Natural killer cell (primary cell): ENCODE measurements at places on chromosomes 1 and 21. TPM values are rescaled to one million over a fixed set of nuclear protein-coding genes. Genes with fewer than 3 reads are reported as not detected.

DNA sequence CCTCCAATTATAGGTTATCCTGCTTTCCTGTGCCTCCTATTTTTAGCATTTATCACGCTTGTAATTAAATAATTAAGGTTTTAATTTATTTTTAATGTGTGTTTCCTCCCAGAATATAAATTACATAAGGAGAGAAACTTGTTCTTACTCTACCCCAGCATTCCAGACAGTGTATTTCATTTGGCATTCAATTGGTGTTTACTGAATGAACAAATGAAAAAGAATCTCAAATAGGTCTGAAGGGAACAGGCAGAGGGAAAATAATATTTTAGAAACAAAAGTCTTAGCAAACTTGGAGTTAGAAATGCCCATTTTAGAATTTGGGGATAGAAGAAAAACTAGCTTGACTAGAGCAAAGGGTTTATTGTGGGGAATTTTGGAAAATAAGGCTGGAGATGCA lies 9.9 kb upstream of the RSRP1 start:
- no peak overlapping the region for H3K4me3 ChIP-seq
- H3K4me1 ChIP-seq = no peaks in the 10 kb centered on the region
- no peak overlapping the region for H3K27ac ChIP-seq

DNA sequence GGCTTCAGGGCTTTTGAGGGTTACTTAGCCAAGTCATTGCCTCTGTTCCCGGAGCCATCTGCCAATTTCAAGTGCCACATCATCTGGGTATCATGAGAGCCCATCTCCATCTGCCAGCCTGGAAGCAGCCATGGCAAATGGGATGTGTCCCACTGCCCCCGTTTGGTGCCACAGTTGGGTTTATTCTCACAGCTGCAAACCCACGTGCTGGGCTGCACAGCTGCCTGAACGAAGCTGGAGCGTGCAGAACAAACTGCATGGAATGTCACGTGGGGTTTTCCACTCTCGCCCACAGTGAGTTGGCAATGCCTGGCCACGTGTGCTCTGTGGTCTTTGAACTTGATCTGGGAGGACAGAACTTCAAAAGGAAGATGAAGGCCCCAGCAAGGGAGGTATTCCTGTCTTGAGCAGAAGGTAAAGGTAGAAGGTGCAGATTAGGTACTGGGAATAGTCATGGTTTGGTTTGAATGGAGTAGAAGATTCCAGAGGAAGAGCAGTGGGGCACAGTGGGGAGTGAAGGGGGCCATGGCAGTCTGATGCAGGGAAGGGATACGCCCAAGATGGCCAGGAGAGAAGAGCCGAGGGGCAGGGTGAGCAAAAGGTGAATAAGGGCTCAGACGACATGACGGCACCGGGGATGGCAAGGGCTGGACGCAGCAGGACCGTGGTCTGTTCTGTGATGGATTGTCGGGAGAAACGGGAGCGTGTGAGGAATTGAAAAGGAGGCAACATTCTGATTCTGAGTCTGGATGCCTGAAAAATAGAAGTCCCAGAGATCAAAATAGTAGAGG lies 222.0 kb downstream of the KAZN start:
- DNase-seq = no peak
- H3K4me1 ChIP-seq = no peaks in the 10 kb centered on the region
- no peaks in the 10 kb centered on the region for H3K27me3 ChIP-seq
- no peak overlapping the region for H3K4me3 ChIP-seq
- H3K27ac ChIP-seq = no peak overlapping the region
- no peaks in the 10 kb centered on the region for H3K36me3 ChIP-seq

- H3K27me3 ChIP-seq = no peaks in the 10 kb centered on the region
- no peak overlapping the region for H3K27ac ChIP-seq
- H3K36me3 ChIP-seq = no peaks in the 10 kb centered on the region
Observed at GRCh38 chr1:159829822-159830465, 3.3 kb downstream of the SLAMF8 start.

DNA sequence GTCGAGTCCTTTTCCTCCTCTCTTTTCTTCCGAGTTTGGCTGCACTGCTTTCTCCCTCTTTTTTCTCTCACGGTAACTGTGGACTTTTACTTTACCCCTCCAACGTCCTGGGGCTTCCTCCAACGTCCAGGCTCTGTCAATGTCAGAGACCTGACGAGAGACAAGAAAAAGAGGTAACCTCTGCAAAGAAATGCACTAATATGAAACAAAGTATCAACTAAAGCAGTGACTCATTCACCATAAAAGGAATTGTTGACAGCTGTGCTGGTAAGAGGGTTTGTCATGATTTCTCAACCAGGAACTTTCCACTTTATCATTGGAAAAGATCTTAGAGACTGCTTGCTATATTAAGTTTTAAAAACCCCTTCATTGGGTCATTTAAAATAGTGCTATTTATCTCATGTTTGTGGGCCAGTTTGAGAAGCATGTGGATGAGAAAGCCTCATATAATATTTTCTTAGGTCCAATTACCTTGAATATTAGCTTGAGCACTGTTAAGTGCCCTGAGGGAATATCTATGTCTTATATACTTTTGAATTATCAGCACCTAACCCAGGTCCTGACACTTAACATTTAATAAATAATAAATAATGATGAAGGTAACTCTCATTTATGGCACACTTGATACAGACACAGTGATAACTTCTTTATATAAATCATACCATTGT lies at the start of gene GBP2:
Gene GBP2 (minus strand): TSS at position 202 of the 668 bp plus-strand sequence. CDS start 4,148 bp downstream, outside the sequence.
- peaks cover 32% of the 10 kb centered on the region for H3K4me1 ChIP-seq
- peak within 1 kb of the TSS; percentile 79 for H3K27ac ChIP-seq
- H3K27me3 ChIP-seq = no peaks in the 10 kb centered on the region
- peak; percentile 34 for DNase-seq
- peaks cover 12% of the 10 kb centered on the region for H3K36me3 ChIP-seq
- H3K4me3 ChIP-seq = peak within 1 kb of the TSS; percentile 64

- H3K4me3 ChIP-seq = no peak overlapping the region
- no peak overlapping the region for H3K27ac ChIP-seq
- no peaks in the 10 kb centered on the region for H3K4me1 ChIP-seq
- no peaks in the 10 kb centered on the region for H3K36me3 ChIP-seq
Observed at GRCh38 chr1:226597616-226598454, 49.3 kb downstream of the STUM start.

- no peaks in the 10 kb centered on the region for H3K36me3 ChIP-seq
- no peak overlapping the region for H3K27ac ChIP-seq
- H3K4me1 ChIP-seq = peaks cover 49% of the 10 kb centered on the region
- H3K27me3 ChIP-seq = no peaks in the 10 kb centered on the region
Observed at GRCh38 chr1:181139631-181140061, 51.1 kb downstream of the IER5 start.

DNA sequence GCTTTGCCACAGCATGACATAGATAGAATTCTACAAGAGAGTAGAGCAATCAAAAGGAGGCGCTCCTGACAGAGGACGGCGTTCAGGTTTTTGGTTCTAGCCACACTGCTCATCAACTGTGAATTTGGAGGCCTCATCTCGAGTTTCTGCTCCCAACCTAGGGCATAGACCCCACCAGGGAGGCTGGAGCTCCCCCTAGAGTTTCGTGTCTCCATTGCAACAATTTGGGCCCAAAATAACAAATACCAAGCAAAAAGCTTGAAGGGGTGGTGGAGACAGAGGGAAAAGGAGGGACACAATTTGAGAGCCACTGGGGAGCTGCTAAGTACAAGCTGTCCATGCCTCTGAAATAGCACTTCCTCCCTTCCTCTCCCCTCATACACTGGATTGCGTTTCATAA lies 297.0 kb downstream of the GPATCH2 start:
- no peaks in the 10 kb centered on the region for H3K36me3 ChIP-seq
- H3K27ac ChIP-seq = no peak overlapping the region
- H3K4me3 ChIP-seq = no peak overlapping the region
- DNase-seq = no peak
- H3K4me1 ChIP-seq = no peaks in the 10 kb centered on the region

- H3K36me3 ChIP-seq = no peaks in the 10 kb centered on the region
- no peaks in the 10 kb centered on the region for H3K4me1 ChIP-seq
- H3K27ac ChIP-seq = no peak overlapping the region
Observed at GRCh38 chr1:201598396-201598795, 59.5 kb downstream of the NAV1 start.

DNA sequence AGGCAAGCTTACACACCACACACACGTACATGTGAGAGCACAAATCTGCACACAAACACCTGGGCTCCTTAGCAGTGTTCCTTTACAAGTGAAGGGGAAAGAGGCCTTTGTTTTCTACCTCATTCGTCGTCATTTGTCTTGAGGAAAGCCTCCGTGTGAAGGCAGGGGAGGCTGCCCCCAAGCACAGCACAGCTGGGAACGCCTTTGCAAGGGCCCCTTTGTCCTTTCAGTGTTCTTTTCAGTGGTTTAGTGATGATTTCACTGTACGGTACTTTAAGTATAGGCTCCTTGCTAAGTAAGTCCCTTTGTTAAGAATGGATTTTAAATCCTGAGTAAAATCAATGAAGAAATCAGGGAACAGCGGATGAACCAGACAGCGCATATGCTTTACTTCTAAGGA lies 94.1 kb downstream of the PGBD5 start:
- DNase-seq = no peak
- no peaks in the 10 kb centered on the region for H3K4me1 ChIP-seq
- no peak overlapping the region for H3K27ac ChIP-seq
- no peak overlapping the region for H3K4me3 ChIP-seq
- H3K27me3 ChIP-seq = no peaks in the 10 kb centered on the region
- no peaks in the 10 kb centered on the region for H3K36me3 ChIP-seq

DNA sequence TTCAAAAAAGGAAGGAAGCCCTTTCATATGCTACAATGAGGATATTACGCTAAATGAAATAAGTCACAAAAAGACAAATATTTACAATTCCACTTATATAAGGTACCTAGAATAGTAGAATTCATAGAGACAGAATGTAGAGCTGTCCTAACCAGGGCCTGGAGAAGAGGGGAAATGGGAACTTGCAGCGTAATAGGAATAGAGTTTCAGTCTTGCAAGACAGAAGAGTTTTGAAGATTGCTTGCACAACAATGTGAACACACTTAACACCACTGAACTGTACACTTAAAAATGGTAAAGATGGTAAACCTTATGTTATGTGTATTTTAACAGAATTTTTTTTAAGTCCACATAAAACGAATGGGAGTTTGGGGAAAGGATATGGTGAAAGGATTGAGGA lies 2.9 kb downstream of the CD1B start:
- no peak for DNase-seq
- no peaks in the 10 kb centered on the region for H3K4me1 ChIP-seq
- H3K4me3 ChIP-seq = no peak overlapping the region
- H3K36me3 ChIP-seq = no peaks in the 10 kb centered on the region

GRCh38 chr1:117930173-117930447 lies 571 bp downstream of the WDR3 start:
- DNase-seq = no peak
- peaks cover 7% of the 10 kb centered on the region for H3K36me3 ChIP-seq
- peak overlapping the region; percentile 74 for H3K4me3 ChIP-seq

DNA sequence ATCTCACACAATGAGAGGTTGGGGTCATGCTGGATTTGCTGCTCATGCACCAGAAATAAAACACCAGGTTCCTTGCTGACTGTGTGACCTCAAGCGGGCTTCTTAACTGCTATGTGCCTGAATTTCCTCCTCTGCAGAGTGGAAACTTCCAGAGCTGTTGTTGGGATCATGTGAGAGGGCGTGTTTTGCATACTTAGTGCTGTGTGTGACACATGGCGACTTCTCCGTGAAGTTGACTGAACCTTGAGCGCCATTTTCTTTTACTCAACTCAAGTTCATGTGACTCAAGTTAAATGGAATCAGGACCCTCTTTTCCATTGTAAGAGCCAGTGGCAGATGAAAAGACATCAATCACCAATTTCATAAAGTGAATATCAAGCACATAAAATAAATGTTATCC lies 224.0 kb downstream of the KIF26B start:
- no peaks in the 10 kb centered on the region for H3K36me3 ChIP-seq
- peak; percentile 5 for DNase-seq
- H3K4me1 ChIP-seq = peaks cover 28% of the 10 kb centered on the region
- H3K27ac ChIP-seq = no peak overlapping the region
- no peaks in the 10 kb centered on the region for H3K27me3 ChIP-seq
- H3K4me3 ChIP-seq = no peak overlapping the region

DNA sequence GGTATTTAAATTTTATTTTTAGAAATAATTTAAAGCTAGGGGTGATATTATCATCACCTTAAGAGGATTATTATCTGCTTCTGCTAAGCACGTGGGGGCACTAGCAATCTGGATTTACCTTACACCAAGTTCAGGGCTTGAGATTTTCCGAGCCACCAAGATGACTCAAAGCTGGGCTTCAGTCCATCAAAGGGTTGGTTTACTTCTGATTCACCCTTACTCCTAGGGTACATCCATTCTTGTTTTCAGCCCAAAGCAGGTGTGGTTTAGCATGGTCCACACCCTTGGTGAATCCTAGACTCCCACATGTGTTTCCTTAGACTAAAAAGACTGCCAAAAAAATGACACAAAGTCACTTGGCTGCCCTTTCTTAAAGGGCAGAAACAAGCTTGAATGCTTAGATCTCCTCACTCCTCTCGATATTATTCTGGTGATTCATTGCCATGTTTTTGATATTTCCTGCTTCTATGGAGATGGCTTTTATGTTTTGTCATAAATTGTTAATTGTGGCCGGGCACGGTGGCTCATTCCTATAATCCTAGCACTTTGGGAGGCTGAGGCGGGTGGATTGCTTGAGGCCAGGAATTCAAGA lies 9.8 kb upstream of the PRSS38 start:
- H3K27ac ChIP-seq = no peak overlapping the region
- H3K36me3 ChIP-seq = no peaks in the 10 kb centered on the region
- H3K4me3 ChIP-seq = no peak overlapping the region
- no peaks in the 10 kb centered on the region for H3K4me1 ChIP-seq

DNA sequence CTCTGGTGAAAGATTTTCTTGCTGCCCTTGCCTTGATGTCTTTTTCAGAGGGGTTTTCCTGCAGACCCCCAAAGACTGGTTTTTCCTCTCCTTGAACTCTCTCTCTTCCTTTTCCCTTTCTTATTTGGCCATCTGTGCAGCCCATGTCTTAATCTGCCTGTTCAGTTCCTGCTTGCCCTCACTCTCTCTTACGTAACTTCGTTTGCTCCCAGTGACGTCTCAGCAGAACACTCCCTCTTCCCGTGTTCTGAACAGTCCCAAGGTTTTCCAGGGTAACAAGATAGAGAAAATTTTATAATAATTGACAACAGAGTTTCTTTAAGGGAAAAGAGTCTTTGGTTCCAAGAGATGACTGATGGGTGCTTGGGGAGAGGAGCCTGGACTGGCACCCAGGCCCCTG lies 109.1 kb upstream of the LMO4 start:
- H3K27me3 ChIP-seq = no peaks in the 10 kb centered on the region
- H3K4me3 ChIP-seq = no peak overlapping the region
- no peaks in the 10 kb centered on the region for H3K4me1 ChIP-seq
- no peaks in the 10 kb centered on the region for H3K36me3 ChIP-seq
- no peak for DNase-seq
- H3K27ac ChIP-seq = no peak overlapping the region

The DPYD gene
- total RNA-seq = 56.9 TPM

The GBP1 gene
- total RNA-seq = 32.0 TPM

The HCN3 gene
- total RNA-seq = 2.6 TPM

The PRR9 gene
- not detected for total RNA-seq

The MRPL20 gene
- total RNA-seq = 111 TPM

The PLA2G2D gene
- not detected for total RNA-seq

The GPR52 gene
- 14.1 TPM for total RNA-seq

The GPR89B gene
- 24.5 TPM for total RNA-seq
